ENCODE measurements at places on chromosomes 7 and 10. TPM values are rescaled to one million over a fixed set of nuclear protein-coding genes. Genes with fewer than 3 reads are reported as not detected.

ERVW-1 gene
- not detected for total RNA-seq

KLHL7 gene
- total RNA-seq: 34.9 TPM

ADAM12 gene
- total RNA-seq: 9.4 TPM

CALHM2 gene
- 1.3 TPM for total RNA-seq

MLXIPL gene
- total RNA-seq: 6.9 TPM

PDE1C gene
- 14.1 TPM for total RNA-seq

PNLIPRP2 gene
- not detected for total RNA-seq

IFIT2 gene
- 6.9 TPM for total RNA-seq

SFTPA1 gene
- total RNA-seq: not detected

LIPJ gene
- total RNA-seq: not detected

ZNF862 gene
- total RNA-seq: 15.1 TPM

PTF1A gene
- total RNA-seq: not detected

KMT2E gene
- 27.4 TPM for total RNA-seq

MYL10 gene
- 0.69 TPM for total RNA-seq

HECTD2 gene
- total RNA-seq: 2.9 TPM

NPTX2 gene
- not detected for total RNA-seq

PAPOLB gene
- total RNA-seq: 0.40 TPM

FAM237B gene
- total RNA-seq: not detected

VWDE gene
- 7.7 TPM for total RNA-seq

SHH gene
- 0.11 TPM for total RNA-seq

PAX2 gene
- not detected for total RNA-seq

IRF5 gene
- 15.3 TPM for total RNA-seq

NUDT13 gene
- total RNA-seq: 1.1 TPM

UBE2D1 gene
- 13.6 TPM for total RNA-seq

ZC3HAV1L gene
- 8.7 TPM for total RNA-seq

ESYT2 gene
- 78.0 TPM for total RNA-seq
